ENCODE measurements at places on chromosomes 7 and 10.
A peak's percentile ranks its signal among the peaks of the same experiment; 100 is the strongest.

DNA sequence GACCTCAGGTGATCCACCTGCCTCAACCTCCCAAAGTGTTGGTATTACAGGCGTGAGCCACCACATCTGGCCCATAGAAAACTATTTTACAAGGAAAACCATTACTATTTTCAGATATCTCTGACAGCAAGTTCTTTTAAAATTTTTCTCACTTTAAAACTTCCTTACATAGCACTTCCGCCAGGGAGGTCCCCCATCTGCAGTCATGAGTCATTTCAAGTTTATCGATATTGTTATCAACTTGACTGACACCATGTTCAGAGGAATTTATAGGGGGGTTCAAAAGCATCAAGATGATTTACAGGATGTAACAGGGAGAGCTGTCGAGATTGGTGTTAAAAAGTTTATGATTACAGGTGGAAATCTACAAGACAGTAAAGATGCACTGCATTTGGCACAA lies 88.8 kb downstream of the NRBF2 start:
- DNase-seq, result no peak

- DNase-seq, result no peak
These were observed 23.4 kb upstream of the ABCB4 start for GRCh38 chr7:87498893-87499292.

GRCh38 chr10:110649347-110650264 lies 5.5 kb downstream of the RBM20 start:
- no peak for DNase-seq

- peak; percentile 79 for DNase-seq
These were observed 309.1 kb downstream of the MDFIC start for GRCh38 chr7:115230882-115231571.

DNA sequence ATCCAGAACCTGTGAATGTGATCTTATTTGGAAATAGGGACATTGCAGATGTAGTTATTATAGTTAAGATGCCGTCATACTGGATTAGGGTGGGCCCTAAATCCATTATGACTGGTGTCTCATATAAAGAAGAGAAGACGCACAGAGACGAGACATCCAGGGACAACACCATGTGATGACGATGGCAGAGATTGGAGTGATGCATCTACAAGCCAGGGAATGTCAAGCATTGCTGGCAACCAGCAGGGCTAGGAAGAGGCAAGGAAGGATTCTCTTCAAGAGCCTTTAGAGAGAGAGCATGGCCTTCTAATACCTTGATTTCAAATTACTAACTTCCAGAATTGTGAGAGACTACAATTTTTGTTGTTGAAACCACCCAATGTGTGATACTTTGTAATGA lies 345.8 kb downstream of the PTEN start:
- DNase-seq, result no peak

DNA sequence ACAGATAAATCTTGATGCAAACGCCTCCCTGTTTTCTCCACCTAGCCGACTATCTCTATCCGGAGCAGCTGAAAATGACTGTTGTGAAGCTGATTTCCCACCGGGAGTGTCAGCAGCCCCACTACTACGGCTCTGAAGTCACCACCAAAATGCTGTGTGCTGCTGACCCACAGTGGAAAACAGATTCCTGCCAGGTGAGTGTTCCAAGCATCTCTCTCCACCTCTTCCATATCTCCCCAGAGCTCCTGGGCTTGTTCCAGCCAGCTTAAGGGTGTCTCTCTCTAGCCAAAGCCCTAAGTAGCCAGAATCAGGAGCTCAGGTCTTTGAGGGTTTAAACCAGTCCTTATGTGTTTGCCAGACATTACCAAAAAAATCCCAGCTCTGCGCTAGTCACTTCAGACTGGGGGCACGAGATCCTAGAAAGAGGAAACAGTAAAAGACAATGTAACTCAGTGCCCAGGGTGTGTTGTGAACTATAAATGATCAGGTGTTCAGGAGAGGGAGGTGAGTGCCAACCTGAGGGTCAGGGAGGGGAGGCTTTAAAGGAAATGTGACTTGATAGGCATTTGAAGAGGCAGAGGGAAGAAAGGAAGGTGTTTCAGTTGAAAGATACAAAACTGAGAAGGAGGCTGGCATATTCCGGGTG lies 4.4 kb downstream of the PLAU start:
- no peak for DNase-seq

- DNase-seq, result no peak
These were observed 42.9 kb upstream of the SYPL1 start for GRCh38 chr7:106155027-106155426.
